Upper lobe of right lung (tissue), 1 donor: ENCODE measurements at places on chromosomes 1 and 21. TPM values are rescaled to one million over a fixed set of nuclear protein-coding genes. Genes with fewer than 3 reads are reported as not detected.

COA6 gene
- total RNA-seq = 25.0 TPM

- no peaks in the 10 kb centered on the region for H3K36me3 ChIP-seq
- no peak overlapping the region for H3K27ac ChIP-seq
- no peak for DNase-seq
- H3K4me1 ChIP-seq = peaks cover 5% of the 10 kb centered on the region
Observed at GRCh38 chr1:171254859-171255258, 6.6 kb downstream of the FMO1 start.

DNA sequence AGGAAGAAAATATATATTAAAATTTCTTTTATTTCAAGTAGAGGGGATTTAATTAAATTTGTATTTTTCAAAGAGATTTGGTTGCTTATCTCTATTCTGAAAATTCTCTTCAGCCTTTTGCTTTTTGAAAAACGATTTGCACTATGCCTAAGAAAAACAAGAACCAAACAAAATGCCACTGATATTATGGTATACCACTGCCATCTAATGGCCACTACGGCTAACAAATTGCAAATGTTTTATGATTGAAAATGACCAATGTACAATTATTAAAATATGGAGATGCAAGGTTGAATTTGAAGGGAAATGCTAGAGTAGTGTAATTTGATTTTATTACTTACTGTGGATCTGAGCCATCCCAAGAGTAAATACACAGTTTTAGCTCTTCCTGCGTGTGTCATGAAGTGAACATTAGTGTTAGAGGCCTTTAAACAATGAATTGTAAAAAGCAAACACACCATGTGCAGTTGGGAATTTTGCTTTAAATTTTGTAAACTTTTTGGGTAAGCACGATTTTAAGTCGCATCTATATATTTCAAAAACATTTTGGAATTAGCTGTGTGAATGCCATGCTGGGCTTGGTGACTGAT, 137.4 kb upstream of the USP25 start:
- no peak overlapping the region for H3K4me3 ChIP-seq
- H3K36me3 ChIP-seq = no peaks in the 10 kb centered on the region
- no peak overlapping the region for H3K27ac ChIP-seq
- H3K4me1 ChIP-seq = no peaks in the 10 kb centered on the region
- H3K27me3 ChIP-seq = no peaks in the 10 kb centered on the region

NOS1AP gene
- total RNA-seq = 4.9 TPM

OR10R2 gene
- not detected for total RNA-seq

EVA1B gene
- 27.2 TPM for total RNA-seq

GRCh38 chr1:7899741-7900140, 40.9 kb downstream of the TNFRSF9 start:
- no peaks in the 10 kb centered on the region for H3K4me1 ChIP-seq
- H3K27me3 ChIP-seq = no peaks in the 10 kb centered on the region
- no peak for DNase-seq
- no peak overlapping the region for H3K4me3 ChIP-seq
- no peaks in the 10 kb centered on the region for H3K36me3 ChIP-seq

DNA sequence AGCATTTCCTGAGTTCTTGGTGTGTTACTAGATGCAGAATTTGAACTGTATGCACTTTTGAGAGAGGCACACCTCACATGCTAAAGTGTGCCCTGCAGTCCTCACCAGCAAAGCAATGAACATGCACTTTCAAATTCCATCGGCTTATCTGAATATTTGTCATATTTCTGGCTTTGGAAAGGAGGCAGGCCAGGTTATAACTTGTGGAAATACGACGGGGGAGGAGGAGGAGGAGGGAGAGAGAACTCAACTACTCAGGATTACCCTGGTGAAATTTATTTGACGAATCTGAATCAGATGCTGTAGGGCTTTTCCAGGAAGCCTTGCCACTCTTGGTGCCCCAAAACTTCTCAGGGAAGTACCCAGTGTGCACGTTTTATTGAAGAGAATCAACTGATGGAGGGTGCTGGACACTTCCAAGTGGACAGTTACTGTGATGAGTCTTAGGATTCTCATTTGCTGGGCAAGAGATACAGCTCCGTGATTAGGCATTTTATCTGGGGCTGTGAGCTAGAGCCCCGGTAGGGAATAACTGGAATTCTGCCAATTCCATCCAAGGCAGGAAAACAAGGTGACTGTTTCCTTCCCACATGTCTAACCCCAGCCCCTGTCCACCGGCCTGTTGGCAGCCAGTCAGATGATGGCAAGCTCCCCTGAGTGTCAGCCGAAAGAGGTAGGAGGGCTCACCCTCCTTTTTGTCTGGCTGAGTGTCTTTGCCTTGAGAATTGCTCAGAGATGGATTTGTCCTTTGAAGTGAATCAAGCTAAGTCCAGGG, 3.8 kb downstream of the PDPN start:
- H3K27me3 ChIP-seq = peaks cover 23% of the 10 kb centered on the region
- H3K27ac ChIP-seq = peak overlapping the region; percentile 2
- no peaks in the 10 kb centered on the region for H3K36me3 ChIP-seq
- H3K4me3 ChIP-seq = no peak overlapping the region
- H3K4me1 ChIP-seq = no peaks in the 10 kb centered on the region

- H3K36me3 ChIP-seq = no peaks in the 10 kb centered on the region
- no peaks in the 10 kb centered on the region for H3K27me3 ChIP-seq
- no peak overlapping the region for H3K4me3 ChIP-seq
- H3K4me1 ChIP-seq = no peaks in the 10 kb centered on the region
Observed at GRCh38 chr1:47478090-47478489, 40.2 kb downstream of the FOXD2 start.

DNA sequence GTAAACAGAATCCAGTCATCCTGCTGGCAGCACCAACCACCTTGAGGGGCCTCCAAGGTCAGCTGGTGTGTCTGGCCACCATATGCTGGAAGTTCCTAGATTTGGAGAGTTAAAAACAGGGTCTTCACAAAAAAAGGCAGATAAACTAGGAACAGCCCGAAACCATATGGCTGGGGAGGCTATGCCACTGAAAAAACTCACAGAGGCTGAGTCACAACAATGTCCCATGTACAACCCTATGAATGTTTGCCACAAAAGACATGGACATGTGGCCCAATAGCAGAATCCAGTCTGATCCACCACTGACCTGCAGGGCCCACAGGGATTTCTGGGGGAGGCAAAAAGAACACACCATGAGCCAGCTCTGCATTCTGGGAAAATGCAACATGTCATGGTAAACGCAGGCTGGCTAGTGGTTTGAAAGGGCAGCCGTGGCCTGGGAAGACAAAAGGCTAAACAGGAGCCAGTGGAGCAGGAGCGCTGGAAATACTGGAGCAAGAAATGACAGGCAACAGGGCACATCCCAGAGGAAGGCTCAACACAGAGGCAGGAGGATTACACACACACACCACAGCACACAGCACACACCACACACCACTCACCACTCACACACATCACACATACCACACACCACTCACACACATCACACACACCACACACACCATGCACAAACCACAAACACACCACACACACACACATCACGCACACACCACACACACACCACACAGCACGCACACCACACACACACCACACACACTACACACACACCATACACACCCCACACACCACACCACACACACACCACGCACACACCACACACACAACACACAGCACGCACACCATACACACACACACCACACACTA, 55.4 kb downstream of the HSF2BP start:
- no peaks in the 10 kb centered on the region for H3K36me3 ChIP-seq
- peak overlapping the region; percentile 37 for H3K27ac ChIP-seq

DNA sequence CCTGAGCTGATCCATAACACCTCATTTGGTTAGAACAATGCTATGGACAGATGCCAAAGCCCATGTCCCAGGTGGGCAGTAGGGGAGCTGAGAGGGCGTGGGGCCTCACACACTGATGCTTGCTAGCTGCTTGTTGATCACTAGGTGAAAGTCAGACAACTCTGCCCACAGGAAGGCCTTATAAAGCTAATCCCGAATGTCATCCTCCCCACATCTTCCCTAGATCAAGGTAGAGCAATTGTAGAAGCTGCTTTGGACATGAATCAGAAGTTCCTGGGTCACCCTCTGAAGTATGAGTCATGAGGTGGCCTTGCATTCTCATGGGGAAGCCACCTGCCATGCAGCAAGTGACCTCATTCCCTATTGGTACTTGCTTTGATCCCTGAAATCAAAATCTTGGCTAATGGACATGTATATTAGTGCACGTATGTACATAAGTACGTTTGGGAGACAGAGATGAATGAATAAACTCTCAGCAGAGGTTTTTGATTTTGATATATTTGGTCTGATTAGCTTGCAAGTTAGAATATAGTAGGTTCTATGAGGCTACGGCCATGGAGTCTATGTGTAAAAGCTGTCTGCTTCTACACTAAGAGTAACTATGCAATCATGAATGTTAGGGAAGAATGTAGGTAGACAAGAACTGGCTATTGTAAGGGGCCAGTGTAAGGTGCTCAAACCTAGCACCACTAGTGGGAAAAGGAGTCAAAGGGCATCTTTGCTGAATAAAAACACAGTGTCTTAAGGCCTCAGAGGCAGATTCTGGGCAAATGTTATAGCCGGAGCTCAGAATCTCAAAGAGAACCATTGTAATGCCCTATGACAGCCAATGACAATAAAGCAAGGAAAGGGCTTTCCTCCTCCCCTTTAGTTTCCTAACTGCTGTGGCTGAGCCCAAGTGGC, 52.6 kb downstream of the ABCA4 start:
- H3K36me3 ChIP-seq = no peaks in the 10 kb centered on the region
- peak overlapping the region; percentile 73 for H3K27ac ChIP-seq
- DNase-seq = no peak
- H3K4me3 ChIP-seq = no peak overlapping the region
- peaks cover 33% of the 10 kb centered on the region for H3K4me1 ChIP-seq
